ENCODE measurements at places on chromosomes 2 and 18. TPM values are rescaled to one million over a fixed set of nuclear protein-coding genes. Genes with fewer than 3 reads are reported as not detected.

GPR35 gene
- polyA plus RNA-seq = 0.78 TPM

- DNase-seq = no peak
These were observed 4.3 kb downstream of the DLX1 start for GRCh38 chr2:172089633-172090032.

DNA sequence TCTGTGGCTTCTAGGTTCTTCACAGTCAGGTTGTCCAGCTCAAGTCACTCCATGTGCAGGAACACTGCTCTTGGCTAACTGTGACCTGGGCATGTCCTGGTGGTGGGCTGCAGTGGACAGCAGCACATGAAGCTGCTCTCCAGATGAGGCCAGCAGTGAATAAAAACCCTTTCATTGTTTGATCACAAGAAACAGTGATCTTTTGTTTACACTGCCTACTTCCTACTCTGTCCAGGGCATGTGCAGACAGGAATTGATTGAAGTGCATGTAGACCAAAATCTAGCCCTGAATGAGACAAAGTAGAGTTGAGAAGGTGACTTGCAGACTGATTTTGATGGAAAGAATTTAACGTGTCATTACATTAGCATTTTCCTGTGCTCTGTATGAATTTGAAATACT lies 34.9 kb downstream of the BCL2L11 start:
- no peak for DNase-seq

DNA sequence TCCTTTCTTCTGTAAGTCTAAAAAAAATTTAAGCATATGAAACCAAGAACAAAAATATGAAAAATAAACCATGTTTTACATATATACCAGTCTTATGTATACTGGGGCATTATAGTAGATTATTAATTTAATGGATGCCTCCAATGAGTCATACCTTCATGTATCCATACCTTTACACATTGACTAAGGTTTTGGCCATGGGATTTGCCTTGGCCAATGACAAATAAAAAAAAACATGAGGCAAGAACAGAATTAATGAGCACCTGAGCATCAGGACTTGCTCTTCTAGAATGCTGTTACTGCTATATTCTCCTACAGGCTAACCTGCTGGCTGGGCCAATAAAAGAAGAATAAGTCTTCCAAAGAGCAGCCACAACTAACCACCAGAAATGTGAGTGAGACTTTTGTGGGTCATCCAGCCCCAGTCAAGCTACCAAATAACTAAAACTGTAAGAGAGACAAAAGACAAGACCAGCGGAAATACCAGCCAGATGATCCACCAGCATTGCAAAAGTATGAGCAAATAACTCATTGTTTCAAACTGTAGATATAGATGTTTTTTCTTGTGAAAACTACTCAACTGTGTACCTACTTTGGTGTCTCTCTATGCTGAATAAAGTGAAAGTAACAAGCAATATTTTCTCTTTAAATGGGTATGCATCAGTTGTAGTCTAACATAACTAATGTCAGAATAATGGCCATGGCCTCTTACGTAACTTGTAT lies 749.6 kb upstream of the VRK2 start:
- no peak for DNase-seq

GRCh38 chr2:64797881-64798575 lies 144.3 kb upstream of the SERTAD2 start:
- no peak for DNase-seq

GRCh38 chr18:13461469-13461868 lies 242.9 kb downstream of the LDLRAD4 start:
- DNase-seq = no peak

- DNase-seq = no peak
These were observed 71.9 kb downstream of the ADD2 start for GRCh38 chr2:70696142-70696541.

- DNase-seq = no peak
These were observed 93.8 kb downstream of the PRKCE start for GRCh38 chr2:45745231-45745630.

DNA sequence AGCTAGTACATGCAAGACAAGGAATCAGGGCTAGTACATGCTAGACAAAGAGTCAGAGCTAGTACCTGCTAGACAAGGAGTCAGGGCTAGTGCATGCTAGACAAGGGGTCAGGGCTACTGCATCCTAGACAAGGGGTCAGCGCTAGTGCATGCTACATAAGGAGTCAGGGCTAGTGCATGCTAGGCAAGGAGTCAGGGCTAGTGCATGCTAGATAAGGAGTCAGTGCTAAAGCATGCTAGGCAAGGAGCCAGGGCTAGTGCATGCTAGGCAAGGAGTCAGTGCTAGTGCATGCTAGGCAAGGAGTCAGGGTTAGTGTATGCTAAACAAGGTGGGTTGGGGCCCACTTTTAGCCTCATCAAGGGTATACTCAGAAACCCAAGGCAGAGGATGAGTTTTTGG lies 90.1 kb upstream of the FAM136A start:
- no peak for DNase-seq

GRCh38 chr2:69546646-69547045 lies 96.9 kb downstream of the AAK1 start:
- no peak for DNase-seq

ARHGAP28 gene
- 29.9 TPM for polyA plus RNA-seq

DNA sequence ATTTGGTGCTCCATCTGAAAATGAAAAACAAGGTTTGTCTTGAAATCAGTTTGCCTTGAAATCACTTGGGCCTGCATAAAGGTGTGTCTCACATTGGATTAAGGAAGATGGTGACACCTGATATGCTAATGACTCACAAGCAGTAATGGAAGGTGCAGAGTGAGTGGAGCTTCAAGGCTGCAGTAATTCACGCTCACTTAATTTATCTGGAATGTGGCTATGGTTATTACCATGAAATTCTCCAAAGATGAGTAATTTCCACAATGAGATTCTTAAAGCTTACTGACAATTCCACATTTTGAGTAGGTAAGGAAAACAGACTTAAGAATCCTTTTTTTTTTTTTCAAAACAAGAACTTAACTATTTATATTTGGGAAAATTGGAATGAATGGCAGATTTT lies 156.8 kb downstream of the PAX3 start:
- DNase-seq = no peak

- DNase-seq = no peak
These were observed 23.4 kb downstream of the ACSL3 start for GRCh38 chr2:222884114-222884771.

INSIG2 gene
- polyA plus RNA-seq = 20.9 TPM

- no peak for DNase-seq
These were observed 67.3 kb downstream of the NDUFA10 start for GRCh38 chr2:239957681-239958472.

GRCh38 chr18:13725566-13726231 lies 659 bp downstream of the FAM210A start:
- peak; percentile 8 for DNase-seq

PRSS56 gene
- polyA plus RNA-seq = 1.3 TPM

GRCh38 chr2:216499641-216500218 lies 1.1 kb downstream of the RPL37A start:
- no peak for DNase-seq

GRCh38 chr2:176104316-176105077 lies 2.6 kb upstream of the HOXD11 start:
- DNase-seq = no peak

Measured in muscle of back (tissue), 13 donors.